Gastrocnemius medialis (tissue), 4 donors: ENCODE measurements at places on chromosomes 5 and 9. TPM values are rescaled to one million over a fixed set of nuclear protein-coding genes. Genes with fewer than 3 reads are reported as not detected.

The COL15A1 gene
- total RNA-seq: 5.9 TPM

DNA sequence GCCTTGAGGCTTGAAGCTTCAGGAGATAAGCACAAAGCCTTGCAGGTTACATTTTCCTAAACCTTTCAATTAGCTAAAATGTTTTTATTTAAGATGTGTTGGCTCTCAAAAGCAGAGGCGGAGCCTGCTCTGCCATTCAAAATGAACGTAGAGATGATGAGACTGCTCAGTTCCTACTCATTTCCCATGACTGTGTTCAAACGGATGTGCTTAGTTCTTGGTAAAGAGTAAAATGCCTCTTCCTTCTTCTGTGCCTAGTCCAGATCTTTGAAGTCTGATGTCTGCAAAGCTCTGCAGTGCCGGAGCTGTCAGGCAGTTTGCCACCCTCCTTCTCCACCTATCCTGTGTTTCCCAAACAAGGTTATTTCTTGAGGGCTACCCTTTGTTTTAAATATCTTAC is 46.3 kb upstream of the ADAMTSL1 start:
- no peaks in the 10 kb centered on the region for H3K36me3 ChIP-seq
- H3K4me3 ChIP-seq: no peak overlapping the region
- H3K27me3 ChIP-seq: no peaks in the 10 kb centered on the region
- H3K27ac ChIP-seq: no peak overlapping the region
- DNase-seq: no peak

The PCDHA12 gene
- total RNA-seq: 0.05 TPM

The SNX18 gene
- 16.3 TPM for total RNA-seq

DNA sequence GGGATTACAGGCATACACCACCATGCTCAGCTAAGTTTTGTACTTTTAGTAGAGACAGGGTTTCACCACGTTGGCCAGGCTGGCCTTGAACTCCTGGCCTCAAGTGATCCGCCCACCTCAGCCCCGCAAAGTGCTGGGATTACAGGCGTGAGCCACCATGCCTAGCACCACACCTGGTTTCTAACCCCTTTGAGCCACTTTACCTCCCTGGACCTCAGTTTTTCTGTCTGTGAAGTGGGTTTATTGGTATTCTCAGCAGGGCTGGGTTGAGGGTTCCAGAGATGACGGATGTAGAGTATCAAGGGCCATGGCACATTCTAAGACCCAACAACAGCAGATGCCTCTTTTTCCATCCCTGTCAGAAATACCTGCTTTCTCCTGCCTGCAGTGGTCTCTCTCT is 38.6 kb downstream of the AMBP start:
- H3K27ac ChIP-seq: no peak overlapping the region
- no peak for DNase-seq
- no peaks in the 10 kb centered on the region for H3K4me1 ChIP-seq

The CCL21 gene
- total RNA-seq: 0.87 TPM

The ATP6V0E1 gene
- 101 TPM for total RNA-seq

The MGAT1 gene
- 100 TPM for total RNA-seq

DNA sequence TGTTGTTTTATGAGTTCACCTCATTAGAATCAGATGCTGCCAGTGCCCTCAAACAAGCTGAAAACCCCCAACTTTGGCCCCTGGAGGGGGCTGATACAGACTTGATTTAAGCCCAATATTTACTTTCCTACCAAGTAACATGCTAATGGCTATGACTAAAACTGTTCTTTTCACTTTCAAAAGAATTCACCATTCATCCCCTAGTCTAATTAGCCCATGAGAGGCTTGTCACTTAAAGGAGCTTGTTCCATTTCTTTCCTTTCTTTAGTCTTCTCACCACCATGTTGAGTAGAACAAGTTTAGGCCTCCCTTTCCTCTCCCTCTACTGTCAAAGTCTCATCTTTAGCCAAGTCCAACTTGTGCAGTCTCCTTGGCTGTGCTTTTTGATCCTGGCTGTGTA is 50.4 kb downstream of the EPB41L4B start:
- H3K4me3 ChIP-seq: no peak overlapping the region
- DNase-seq: no peak
- no peaks in the 10 kb centered on the region for H3K27me3 ChIP-seq
- peaks cover 27% of the 10 kb centered on the region for H3K4me1 ChIP-seq

DNA sequence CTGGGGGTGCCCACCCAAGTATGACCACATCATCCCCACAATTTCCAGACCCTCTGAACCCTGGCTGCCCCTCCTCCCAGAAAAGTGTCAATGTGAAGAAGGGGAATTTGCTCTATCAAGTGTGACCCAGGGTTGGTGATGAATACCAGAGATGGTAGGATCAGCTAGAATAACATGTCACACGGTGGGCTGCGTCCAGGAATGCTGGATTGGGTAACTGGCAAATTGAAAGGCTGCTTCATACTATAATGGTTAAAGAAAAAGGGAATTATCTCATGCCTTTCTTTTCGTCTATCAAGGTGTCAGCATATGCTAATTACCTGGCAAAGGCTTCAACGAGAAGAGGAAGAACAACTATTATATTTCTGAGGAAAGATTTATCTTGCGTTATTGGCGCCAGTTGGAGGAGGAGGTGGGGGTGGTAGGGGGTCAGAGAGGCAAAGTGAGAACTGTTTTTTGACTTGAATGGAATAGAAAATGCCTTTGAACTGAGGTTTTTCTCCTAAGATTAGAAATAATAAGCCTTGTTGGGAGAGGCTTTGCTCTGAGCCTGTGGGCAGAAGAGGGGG is 27.8 kb upstream of the ARAP3 start:
- H3K36me3 ChIP-seq: no peaks in the 10 kb centered on the region

- H3K36me3 ChIP-seq: no peaks in the 10 kb centered on the region
- no peak for DNase-seq
- H3K4me3 ChIP-seq: no peak overlapping the region
- H3K27me3 ChIP-seq: no peaks in the 10 kb centered on the region
- H3K27ac ChIP-seq: no peak overlapping the region
Measured at GRCh38 chr5:31990701-31991110, 183.4 kb downstream of the GOLPH3 start.

- H3K36me3 ChIP-seq: no peaks in the 10 kb centered on the region
- no peaks in the 10 kb centered on the region for H3K27me3 ChIP-seq
Measured at GRCh38 chr9:70567511-70567910, 153.1 kb upstream of the KLF9 start.

DNA sequence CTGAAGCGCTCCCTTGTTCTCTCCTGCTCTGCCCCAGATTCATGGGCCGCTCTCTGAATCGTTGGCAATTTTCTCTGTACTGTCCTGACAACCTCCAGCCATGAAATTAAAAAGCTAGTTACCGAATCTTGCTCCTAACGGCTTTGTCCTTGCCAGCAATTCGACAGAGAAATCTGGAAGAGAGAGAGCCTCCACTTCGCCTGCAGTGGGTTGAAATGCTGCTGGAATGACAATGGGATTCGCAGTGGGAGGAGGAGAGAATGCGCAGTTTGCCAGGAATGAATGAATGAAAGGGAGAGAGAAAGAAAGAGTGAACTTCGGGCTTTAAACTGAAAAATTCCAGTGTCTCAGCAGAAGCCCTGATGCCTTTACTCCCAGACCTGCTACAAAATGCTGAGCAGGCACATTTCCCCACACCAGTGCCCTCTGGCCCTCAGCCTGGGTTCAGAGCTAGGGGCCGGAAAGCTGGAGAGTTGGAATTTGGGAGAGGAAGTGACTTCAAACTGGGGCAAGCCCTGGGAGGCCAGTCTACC is 11.5 kb upstream of the BOD1 start:
- DNase-seq: no peak
- H3K36me3 ChIP-seq: no peaks in the 10 kb centered on the region
- peaks cover 20% of the 10 kb centered on the region for H3K4me1 ChIP-seq

DNA sequence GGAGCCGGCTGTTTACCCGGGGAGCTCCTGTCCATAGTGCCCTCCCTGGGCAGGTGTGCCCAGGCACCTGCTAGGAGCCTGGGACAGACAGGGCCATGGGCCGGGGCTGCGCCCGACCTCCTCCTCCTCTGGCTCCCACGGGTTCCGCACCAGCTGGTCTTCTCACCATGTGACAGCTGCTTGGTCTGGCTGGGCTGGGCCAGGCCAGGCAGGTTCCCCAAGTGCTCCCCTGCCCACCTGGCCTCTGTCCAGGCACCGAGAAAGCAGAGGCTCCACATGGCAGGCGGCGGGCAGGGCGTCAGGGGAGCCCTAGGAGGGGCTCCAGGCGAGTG is 60.0 kb downstream of the OLFM1 start:
- no peaks in the 10 kb centered on the region for H3K36me3 ChIP-seq
- peaks cover 41% of the 10 kb centered on the region for H3K27me3 ChIP-seq
- DNase-seq: no peak
- H3K4me1 ChIP-seq: no peaks in the 10 kb centered on the region
- no peak overlapping the region for H3K27ac ChIP-seq
- no peak overlapping the region for H3K4me3 ChIP-seq

DNA sequence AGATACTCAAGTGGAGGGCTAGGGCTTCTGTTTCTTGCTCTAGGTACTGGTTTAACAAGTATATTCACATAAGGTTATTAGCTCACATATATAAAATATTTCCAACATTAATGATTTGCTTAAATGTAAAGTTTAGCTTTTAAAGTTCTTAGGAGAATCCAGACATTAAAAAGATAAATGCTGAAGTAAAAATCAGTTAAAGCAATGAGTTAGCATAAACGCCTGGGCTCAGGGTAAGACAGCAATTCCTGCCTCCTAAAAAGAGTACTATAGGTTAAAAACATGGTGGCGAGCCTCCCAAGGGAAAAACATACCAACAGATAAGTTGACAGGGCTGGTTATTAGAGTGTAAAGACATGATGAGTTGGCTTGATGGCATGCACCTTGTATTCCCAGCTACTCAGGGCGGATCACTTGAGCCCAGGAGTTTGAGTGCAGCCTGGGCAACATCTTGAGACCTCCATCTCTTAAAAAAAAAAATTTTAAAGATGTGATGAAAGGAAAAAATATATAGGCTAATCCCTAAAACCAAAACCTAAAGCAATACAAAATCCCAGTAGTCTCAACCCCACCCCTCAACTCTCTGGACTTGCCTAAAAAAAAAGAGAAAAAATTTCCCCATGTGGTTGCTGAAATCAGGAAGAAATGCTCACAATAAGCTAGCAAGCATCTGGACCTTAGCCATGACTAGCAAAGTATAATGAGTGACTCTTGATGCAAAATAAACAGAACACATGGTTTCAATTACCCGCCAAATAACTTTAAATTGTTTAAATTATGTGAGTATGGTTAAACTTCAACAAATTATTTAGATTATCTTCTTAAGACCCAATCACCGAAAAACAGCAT is 3.6 kb downstream of the GOLPH3 start:
- H3K4me1 ChIP-seq: peaks cover 48% of the 10 kb centered on the region
- peak overlapping the region; percentile 100 for H3K27ac ChIP-seq
- no peaks in the 10 kb centered on the region for H3K36me3 ChIP-seq
- DNase-seq: no peak

DNA sequence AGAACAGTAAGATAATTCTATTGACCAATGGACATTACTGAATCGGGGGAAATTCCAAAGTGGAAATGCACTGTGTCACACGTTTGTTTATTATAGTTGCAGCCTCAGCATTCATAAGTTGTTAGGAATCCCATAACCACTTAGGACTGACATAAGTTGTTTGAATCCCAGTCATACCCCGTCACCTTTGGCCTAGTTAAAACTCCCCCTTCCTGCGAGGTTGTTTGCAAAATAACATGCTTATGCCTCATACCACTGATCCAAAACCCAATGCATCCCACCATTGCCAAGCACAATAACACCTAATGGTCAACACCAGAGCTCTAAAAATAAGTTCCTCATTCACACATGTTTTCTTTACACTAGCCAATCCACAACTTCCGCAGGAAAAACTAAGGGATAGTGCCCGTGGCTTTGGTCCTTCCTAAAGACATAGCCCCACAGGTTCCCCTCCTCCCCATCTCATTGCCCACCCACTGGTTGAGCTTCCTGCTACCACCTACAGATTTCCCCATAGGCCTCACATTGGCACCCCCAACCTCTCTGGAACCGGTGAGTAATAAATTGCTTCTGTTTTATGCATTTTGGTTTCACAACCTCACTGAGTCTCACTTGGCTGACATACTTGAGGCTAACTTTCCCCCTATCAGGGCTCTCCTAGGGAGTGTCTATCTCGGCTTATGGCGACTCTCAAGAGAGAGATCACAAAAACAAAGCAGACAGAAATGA is 42.3 kb upstream of the MUSK start:
- no peaks in the 10 kb centered on the region for H3K27me3 ChIP-seq
- no peak overlapping the region for H3K27ac ChIP-seq
- H3K4me3 ChIP-seq: no peak overlapping the region
- DNase-seq: no peak
- no peaks in the 10 kb centered on the region for H3K4me1 ChIP-seq
